Activated CD4-positive, alpha-beta memory T cell treated with anti-CD3 and anti-CD28 coated beads, Interleukin-2, amount 10 ng/mL, durations not matched to agents 7 days and 5 days (primary cell): ENCODE measurements at places on chromosomes 11 and 22. TPM values are rescaled to one million over a fixed set of nuclear protein-coding genes. Genes with fewer than 3 reads are reported as not detected.
A peak's percentile ranks its signal among the peaks of the same experiment; 100 is the strongest.

DNA sequence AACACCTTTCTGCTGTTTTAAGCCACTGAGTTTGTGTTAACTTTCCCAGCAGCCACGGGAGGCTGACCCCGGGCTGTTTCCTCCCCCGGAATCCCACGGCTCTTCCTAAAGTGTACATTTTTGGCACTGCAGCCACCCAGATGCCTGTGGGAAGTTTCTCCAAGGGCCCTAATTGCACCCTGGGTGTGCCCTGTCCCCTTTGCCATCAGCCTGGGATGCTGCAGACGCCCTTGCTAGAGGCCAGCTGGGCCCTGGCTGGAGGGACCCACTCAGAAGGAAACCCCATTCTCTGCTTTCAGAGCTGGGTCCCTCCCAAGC lies 883.3 kb downstream of the BRD1 start:
- DNase-seq: no peak
- no peaks in the 10 kb centered on the region for H3K27me3 ChIP-seq
- no peaks in the 10 kb centered on the region for H3K4me1 ChIP-seq
- H3K27ac ChIP-seq: no peak overlapping the region
- no peaks in the 10 kb centered on the region for H3K36me3 ChIP-seq
- H3K4me3 ChIP-seq: no peak overlapping the region

GRCh38 chr11:96185220-96185768 lies 157.7 kb downstream of the MAML2 start:
- peaks cover 30% of the 10 kb centered on the region for H3K4me1 ChIP-seq
- no peak overlapping the region for H3K4me3 ChIP-seq
- DNase-seq: no peak

The UCP3 gene
- 1.8 TPM for total RNA-seq

The ANO1 gene
- not detected for total RNA-seq

The ARHGAP32 gene
- 1.7 TPM for total RNA-seq

The OR5B17 gene
- not detected for total RNA-seq

- no peaks in the 10 kb centered on the region for H3K36me3 ChIP-seq
- H3K4me1 ChIP-seq: peaks cover 5% of the 10 kb centered on the region
- no peak for DNase-seq
- H3K27ac ChIP-seq: no peak overlapping the region
- peaks cover 6% of the 10 kb centered on the region for H3K27me3 ChIP-seq
Observed at GRCh38 chr11:8802251-8802650, 108.7 kb upstream of the AKIP1 start.

- no peaks in the 10 kb centered on the region for H3K27me3 ChIP-seq
- DNase-seq: peak; percentile 79
- peaks cover 18% of the 10 kb centered on the region for H3K36me3 ChIP-seq
- H3K4me3 ChIP-seq: peak within 1 kb of the TSS; percentile 83
- peak within 1 kb of the TSS; percentile 26 for H3K27ac ChIP-seq
Observed at GRCh38 chr11:64233913-64234586, at the start of gene VEGFB. VEGFB (plus strand) TSS chr11:64234584; CDS start chr11:64234834, 250 bp downstream.

The HSPB2 gene
- not detected for total RNA-seq

GRCh38 chr22:30370641-30371230 lies 13.9 kb downstream of the CCDC157 start:
- no peak for DNase-seq
- no peaks in the 10 kb centered on the region for H3K4me1 ChIP-seq
- H3K27me3 ChIP-seq: no peaks in the 10 kb centered on the region
- no peak overlapping the region for H3K27ac ChIP-seq
- no peaks in the 10 kb centered on the region for H3K36me3 ChIP-seq
- H3K4me3 ChIP-seq: no peak overlapping the region

- no peak for DNase-seq
- peaks cover 4% of the 10 kb centered on the region for H3K36me3 ChIP-seq
- H3K27ac ChIP-seq: peak overlapping the region; percentile 22
- no peaks in the 10 kb centered on the region for H3K27me3 ChIP-seq
Observed at GRCh38 chr11:86158704-86159580, 85.6 kb upstream of the EED start.

The KRTAP5-11 gene
- not detected for total RNA-seq

GRCh38 chr11:45527898-45528297 lies 137.5 kb downstream of the CHST1 start:
- no peaks in the 10 kb centered on the region for H3K36me3 ChIP-seq
- H3K4me3 ChIP-seq: no peak overlapping the region
- H3K27ac ChIP-seq: no peak overlapping the region
- H3K27me3 ChIP-seq: no peaks in the 10 kb centered on the region

GRCh38 chr22:39908136-39908535 lies 7.3 kb downstream of the GRAP2 start:
- no peaks in the 10 kb centered on the region for H3K27me3 ChIP-seq
- peaks cover 62% of the 10 kb centered on the region for H3K36me3 ChIP-seq
- H3K4me1 ChIP-seq: peaks cover 62% of the 10 kb centered on the region
- DNase-seq: no peak
- peak overlapping the region; percentile 87 for H3K4me3 ChIP-seq

The OR2AG1 gene
- total RNA-seq: not detected

- no peak overlapping the region for H3K27ac ChIP-seq
- no peak for DNase-seq
- H3K4me1 ChIP-seq: peaks cover 63% of the 10 kb centered on the region
- H3K4me3 ChIP-seq: no peak overlapping the region
Observed at GRCh38 chr22:38694049-38694448, 6.7 kb downstream of the JOSD1 start.

DNA sequence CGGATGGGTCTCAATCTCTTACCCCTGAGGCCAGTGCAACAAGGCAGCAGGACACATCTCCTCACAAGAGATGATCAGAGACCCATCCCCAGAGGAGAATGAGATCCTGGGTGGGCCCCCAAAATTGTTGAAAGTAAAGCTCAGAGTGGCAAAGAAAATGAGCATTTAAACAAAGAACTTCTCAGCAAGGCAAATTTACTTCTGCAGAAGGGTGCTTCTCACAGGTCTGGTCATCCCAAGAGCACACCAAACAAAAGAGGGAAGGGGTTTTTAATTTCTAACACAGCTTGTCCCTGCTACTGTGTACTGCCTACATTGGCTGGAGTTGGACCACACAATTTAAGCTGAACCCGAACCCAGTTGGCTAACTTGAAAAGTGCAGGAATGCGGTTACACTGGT lies 1628.6 kb upstream of the RAG2 start:
- no peak overlapping the region for H3K4me3 ChIP-seq
- no peaks in the 10 kb centered on the region for H3K27me3 ChIP-seq
- no peak for DNase-seq
- no peaks in the 10 kb centered on the region for H3K36me3 ChIP-seq
- no peak overlapping the region for H3K27ac ChIP-seq

The ALDH3B2 gene
- total RNA-seq: not detected

GRCh38 chr11:57322256-57323166 lies 2.2 kb downstream of the TNKS1BP1 start:
- no peak overlapping the region for H3K27ac ChIP-seq
- H3K4me3 ChIP-seq: peak overlapping the region; percentile 72
- no peak for DNase-seq
- H3K27me3 ChIP-seq: no peaks in the 10 kb centered on the region
- peaks cover 37% of the 10 kb centered on the region for H3K4me1 ChIP-seq

DNA sequence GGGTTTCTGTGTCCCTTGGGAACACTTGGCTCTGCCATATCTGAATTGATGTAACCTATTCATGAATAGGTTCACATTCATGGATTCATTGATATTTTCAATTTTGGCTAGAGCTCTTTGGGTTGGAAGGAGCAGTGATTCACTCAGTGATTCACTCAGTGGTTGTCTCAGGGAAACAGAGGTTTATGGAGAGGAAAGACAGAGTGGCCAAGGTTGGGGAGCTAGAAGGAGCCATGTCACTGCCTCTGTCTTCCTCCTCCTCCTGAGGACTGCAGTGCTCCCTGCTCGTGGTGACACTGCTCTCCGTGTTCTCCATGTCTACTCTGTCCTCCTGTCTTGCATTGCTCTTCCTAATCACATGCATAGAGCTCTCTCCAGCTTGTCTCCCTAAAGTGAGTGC lies 17.4 kb downstream of the CEP164 start:
- H3K27ac ChIP-seq: no peak overlapping the region
- no peak overlapping the region for H3K4me3 ChIP-seq
- no peak for DNase-seq
- peaks cover 31% of the 10 kb centered on the region for H3K36me3 ChIP-seq
- H3K27me3 ChIP-seq: no peaks in the 10 kb centered on the region
- H3K4me1 ChIP-seq: no peaks in the 10 kb centered on the region

DNA sequence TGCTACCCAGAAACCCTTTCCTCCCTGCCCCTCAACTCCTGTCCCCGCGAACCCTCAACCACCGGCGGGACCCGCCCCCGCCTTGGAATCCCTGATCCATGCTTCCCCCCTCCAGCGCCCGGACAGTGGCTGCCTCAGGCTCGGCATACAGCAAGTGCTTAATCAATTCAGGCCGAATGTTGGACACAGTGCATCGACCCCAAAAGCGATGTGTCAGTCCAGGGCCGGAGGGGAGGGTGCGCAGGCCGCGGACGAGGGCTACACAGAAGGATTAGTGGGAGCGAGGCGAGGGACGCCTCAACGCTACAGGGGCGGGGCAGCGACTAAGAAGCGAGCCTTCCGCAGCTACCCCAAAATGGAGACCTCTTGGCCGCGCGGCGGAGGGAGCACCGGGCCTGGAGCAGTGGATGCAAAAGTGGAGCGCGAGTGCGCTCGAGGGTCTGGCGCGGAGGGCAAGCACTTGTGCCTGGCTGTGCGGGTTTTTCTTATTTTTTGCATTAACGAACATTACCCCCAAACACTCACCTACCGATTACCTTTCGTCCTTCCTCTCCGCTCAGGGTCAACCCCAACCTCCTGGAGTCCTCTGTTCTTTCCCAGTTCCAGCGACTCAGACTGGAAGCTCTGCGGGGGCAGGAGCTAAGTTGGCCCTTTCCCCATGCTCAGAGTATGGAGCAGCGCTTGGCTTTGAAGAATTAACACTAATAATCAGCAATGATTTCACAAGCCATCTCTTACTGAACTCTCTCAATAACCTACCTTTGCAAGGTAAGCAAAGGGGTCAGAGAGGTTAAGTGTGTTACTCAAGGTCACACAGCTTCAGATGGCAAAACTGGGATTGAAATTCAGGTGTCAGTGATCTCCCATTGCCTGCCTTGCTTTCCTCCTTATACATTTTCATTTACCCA lies 30.0 kb upstream of the WNT11 start:
- H3K27me3 ChIP-seq: peaks cover 35% of the 10 kb centered on the region
- H3K4me1 ChIP-seq: peaks cover 48% of the 10 kb centered on the region
- H3K36me3 ChIP-seq: peaks cover 5% of the 10 kb centered on the region
- peak overlapping the region; percentile 88 for H3K27ac ChIP-seq
